Caco-2 (cell line): ENCODE measurements at places on chromosomes 5 and 9. TPM values are rescaled to one million over a fixed set of nuclear protein-coding genes. Genes with fewer than 3 reads are reported as not detected.

Gene NIM1K
- total RNA-seq, result 0.14 TPM in 1 of 2 replicates, not detected in the other

Gene DBH
- not detected in 2 replicates for total RNA-seq

Gene MRPL36
- 65.9 and 68.4 TPM in 2 replicates for total RNA-seq

Gene NR2F1
- 0.70 and 1.2 TPM in 2 replicates for total RNA-seq

DNA sequence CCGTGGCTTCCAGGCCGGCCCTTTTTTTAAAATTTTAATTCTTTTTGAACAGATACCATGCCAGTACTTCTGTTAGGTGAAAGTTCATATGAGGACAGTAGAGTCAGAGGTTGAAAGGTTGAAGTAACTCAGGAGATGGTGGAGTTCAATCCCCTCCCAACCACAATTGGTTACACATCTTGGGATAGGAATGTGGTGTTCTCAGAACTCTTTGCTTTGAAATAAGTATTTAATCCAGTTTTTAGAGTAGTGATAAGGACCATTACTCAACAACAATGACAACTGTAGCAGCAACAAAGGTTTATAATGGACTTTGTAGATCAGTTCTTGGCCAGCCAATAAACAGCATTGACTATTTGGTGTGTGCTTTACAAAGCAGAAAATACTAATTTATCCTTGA, 116.0 kb downstream of the ARHGAP26 start:
- no peak for DNase-seq

DNA sequence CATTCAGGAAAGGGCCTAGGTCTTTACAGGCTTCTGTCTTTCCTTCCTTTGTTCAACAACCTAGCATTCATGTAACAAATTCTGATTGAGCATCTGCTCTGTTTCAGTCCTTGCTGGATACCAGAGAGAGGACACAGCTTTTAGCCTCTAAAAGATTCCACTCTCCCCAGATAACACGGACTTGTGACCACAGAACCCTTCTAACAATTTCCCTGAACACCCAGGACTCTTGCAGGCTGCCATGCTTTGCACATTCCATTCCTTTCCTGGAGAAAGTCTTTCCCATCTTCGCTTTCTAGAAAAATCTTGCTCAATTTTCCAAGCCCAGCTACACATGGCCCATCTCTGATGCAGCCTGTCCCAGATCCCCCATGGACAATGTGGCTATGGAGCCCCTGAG, 310.9 kb downstream of the ACTL7B start:
- no peak for DNase-seq

- no peak for DNase-seq
Observed at GRCh38 chr9:124741662-124742061, 29.4 kb downstream of the NR6A1 start.

GRCh38 chr9:134364391-134365114, 38.3 kb downstream of the RXRA start:
- DNase-seq, result peak; percentile 66

DNA sequence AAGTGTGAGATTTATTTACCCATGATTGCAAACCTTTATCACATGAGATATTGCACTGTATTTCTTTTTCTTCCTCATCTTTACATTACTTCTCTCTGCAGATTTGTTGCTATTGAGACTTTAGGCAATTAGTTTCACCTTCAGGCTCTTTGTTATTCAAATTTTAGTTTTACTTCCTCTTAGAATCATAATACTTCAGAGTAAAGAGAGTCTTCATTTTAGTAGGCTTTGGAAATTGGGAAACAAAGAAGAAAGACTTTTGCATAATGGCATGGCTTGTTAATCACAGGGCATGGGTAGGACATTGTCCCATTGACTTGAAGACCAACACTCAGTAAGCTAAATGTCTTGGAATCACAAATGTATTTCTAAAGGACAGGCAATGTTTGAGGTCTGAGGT, 1.2 kb upstream of the PCDHGA5 start:
- no peak for DNase-seq

- DNase-seq, result no peak
Observed at GRCh38 chr5:125140855-125141254, 394.4 kb upstream of the ZNF608 start.

GRCh38 chr9:93645149-93645889, 68.9 kb downstream of the PHF2 start:
- no peak for DNase-seq

- peak; percentile 63 for DNase-seq
Observed at GRCh38 chr5:135398160-135398854, 724 bp downstream of the MACROH2A1 start.
